ENCODE measurements at places on chromosomes 11 and 22.

GRCh38 chr22:49969751-49970527 is 9.4 kb downstream of the PIM3 start:
- no peak overlapping the region for H3K4me3 ChIP-seq
- peaks cover 4% of the 10 kb centered on the region for H3K27me3 ChIP-seq
- H3K4me1 ChIP-seq, result peaks cover 59% of the 10 kb centered on the region

DNA sequence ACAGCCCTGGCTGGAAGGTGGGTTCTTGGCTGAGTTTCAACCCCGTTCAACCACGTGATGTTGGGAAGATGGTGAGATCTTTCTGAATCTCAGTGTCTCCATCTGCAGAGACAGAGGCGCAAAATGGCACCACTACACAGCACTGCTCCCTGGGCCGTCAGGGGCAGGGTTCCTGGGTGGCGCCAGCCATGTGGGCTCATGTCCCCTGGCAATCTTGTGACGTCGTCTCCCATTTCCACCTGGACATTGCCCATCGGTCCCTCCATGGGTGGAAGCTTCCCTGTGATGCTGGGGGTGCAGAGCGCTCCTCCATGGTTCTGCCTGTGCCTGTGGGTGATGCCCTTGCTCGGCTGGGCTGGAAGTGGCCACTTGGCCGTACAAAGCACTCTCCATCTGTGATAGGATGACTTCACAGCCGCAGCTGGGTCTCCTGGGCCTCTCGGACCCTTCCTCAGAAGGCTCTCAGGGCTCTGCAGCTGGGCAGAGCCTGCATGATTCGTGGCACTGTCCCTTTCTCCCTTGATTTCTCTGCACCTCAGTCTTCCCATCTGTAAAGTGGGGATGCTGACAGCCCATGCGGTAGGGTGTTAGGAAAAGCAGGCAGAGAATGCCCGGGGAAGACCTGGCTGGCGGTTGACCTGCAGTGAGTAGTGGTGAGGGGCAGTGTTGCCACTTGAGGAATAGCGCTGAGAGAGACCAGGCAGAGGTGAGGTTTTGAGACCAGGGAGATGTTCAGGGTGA is 35.2 kb downstream of the SMIM38 start:
- H3K27me3 ChIP-seq, result peaks cover 33% of the 10 kb centered on the region
- H3K27ac ChIP-seq, result no peak overlapping the region
- DNase-seq, result no peak

DNA sequence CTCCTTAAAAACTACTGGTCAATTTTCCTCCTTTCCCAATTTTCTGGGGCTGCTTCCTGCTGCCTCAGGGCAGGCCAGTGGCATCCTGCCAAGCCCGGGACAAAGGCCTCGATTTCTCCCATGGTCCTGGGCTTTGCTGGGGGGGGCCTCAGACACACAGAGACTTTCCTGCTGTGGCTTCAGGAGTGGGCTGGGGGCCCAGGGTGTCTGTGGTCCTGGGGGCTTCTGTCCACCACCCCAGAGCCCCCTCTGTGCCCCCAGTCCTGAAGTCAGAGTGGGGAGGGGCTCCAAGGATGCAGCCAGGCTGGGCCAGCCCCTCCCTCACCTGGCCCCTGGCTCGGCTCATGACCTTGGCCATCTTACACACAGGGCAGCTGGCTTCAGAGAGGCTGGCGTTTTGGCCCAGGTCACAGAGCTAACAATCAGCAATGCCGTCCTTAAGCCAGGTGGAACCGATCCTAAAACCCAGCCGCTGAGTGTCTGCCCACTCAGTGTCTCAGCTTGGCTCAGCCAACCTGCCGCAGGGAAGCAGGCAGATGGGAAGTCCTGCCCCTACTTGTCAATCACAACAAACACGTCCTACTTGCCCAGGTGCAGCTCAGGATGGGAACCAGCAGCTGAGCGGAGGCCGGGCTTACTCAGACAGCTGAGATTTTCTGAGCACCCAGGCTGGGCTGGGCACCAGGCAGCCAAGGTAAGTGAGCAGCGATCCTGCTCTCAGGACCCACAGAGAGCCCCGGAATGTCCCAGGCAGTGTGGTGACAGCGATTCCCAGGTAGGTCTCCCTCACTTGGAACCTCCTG is 34.6 kb downstream of the OSBPL5 start:
- H3K4me1 ChIP-seq, result peaks cover 36% of the 10 kb centered on the region
- no peak overlapping the region for H3K4me3 ChIP-seq
- no peak for DNase-seq
- no peak overlapping the region for H3K27ac ChIP-seq
- H3K27me3 ChIP-seq, result no peaks in the 10 kb centered on the region

GRCh38 chr11:9802291-9802861 is 138.5 kb downstream of the SWAP70 start:
- no peaks in the 10 kb centered on the region for H3K27me3 ChIP-seq
- H3K27ac ChIP-seq, result no peak overlapping the region
- no peak overlapping the region for H3K4me3 ChIP-seq
- H3K36me3 ChIP-seq, result no peaks in the 10 kb centered on the region
- no peak for DNase-seq
- H3K4me1 ChIP-seq, result no peaks in the 10 kb centered on the region

DNA sequence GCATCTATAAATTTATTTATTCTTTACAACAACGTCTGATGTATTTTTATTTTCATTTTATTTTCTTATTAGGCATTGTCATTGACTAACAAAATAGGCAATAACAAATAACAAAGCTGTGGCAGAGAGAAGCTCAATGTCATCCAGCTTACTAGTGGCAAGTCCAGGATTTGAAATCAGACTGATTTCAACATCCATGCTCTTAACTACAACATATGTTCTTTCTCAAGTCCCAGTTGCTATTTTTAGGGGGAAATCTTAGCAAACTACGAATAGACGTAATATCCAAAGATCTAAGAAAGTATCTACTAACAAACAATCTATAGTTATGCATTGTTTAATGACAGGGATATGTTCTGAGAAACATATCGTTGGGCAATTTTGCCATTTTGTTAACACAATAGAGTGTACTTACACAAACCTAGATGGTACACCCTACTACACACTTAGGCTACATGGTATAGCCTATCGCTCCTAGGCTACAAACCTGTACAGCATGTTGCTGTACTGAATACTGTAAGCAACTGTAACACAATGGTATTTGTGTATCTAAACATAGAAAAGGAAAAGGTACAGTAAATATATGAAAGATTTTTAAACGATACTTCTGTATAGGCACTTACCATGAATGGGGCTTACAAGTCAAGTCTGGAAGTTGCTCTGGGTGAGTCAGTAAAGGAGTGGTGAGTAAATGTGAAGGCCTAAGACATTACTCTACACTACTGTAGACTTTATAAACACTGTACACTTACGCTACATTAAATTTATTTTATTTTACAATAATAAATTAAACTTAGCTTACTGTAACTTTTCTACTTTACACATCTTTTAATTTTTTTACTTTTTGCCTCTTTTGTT is 151.3 kb downstream of the DLG2 start:
- H3K4me1 ChIP-seq, result no peaks in the 10 kb centered on the region
- H3K4me3 ChIP-seq, result no peak overlapping the region
- H3K36me3 ChIP-seq, result no peaks in the 10 kb centered on the region
- DNase-seq, result no peak
- H3K27ac ChIP-seq, result no peak overlapping the region
- H3K27me3 ChIP-seq, result no peaks in the 10 kb centered on the region
